Stimulated activated CD4-positive, alpha-beta T cell treated with anti-CD3 and anti-CD28 coated beads, Interleukin-15, amount 100 ng/mL, for 1 hour (primary cell): ENCODE measurements at places on chromosomes 16 and 17.

GRCh38 chr16:53953336-53953735 is 249.4 kb downstream of the FTO start:
- no peak for DNase-seq

DNA sequence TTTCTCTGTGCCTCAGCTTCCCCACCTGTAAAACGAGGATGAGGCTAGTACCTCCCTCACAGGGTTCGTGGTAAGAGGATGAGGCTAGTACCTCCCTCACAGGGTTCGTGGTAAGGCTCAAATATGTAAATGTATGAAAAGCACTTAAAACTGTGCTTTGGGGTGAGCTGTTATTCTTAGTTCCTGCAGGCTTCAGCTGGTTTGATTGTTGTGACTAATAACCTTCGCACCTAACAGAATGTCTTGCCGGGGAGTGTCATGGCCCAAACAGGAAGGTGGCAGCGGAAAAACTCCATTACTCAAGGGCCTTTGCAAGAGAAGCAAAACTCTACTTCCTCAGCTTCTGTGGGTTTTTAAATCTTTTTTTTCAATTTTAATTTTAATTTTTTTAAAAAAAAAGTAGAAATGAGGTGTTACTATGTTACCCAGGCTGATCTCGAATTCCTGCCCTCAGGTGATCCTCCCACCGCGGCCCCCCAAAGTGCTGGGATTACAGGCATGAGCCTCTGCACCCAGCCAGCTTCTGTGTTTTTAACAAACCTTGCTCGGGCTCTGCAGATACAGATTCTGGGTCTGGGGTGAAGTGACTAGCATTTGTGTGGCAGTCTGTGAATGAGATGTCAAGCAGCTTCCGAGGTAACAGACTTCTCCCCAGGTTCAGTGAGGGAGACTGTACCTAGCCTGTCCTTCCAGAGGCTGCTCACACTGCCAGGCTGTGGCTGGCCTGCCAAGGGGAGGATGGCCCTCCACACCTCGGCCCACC is 103.0 kb downstream of the RAB11FIP4 start:
- DNase-seq, result no peak

DNA sequence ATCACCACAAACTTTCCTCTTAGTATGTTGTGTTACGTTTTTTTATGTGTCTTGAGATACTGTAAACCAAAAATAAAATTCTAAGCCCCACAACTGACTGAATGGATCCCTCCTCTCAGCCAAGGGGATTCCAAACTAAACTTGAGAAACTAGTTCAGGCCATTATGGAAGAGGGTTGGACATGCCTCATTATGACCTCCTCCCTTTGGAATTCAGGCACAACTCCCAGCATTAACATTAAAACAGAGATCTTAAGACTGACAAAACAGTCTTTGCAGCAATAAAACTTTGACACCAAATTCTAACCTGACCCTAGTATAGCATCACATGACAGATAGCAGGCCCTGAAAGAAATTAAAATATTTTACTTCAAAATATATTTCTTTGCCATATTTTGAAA is 51.1 kb upstream of the SLC47A1 start:
- no peak for DNase-seq

DNA sequence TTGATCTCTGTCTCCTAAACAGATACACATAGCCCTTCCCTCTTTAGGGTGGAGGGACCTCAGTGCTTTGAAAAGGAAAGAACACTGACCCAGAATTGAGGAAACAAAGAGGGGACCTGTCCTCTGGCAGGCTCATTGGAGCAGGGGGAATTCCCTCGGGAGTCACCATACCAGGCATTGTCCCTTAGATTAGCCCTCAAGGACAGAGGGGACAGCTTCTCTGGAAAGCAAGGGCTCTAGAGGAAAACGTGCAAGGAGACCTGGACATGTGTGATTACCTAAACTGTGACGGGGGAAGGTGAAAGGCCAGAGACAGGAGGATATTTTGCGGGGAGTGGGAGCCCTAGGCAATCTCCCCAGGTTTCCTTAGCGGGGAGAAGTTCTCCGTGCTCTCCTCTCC is 7.6 kb upstream of the FZD2 start:
- no peak for DNase-seq
